ENCODE measurements at places on chromosomes 7 and 10. TPM values are rescaled to one million over a fixed set of nuclear protein-coding genes. Genes with fewer than 3 reads are reported as not detected.

The CLRN3 gene
- not detected for total RNA-seq

The ABCC2 gene
- 0.38 TPM for total RNA-seq

The LRRC18 gene
- total RNA-seq: not detected

The MSMB gene
- not detected for total RNA-seq

The LIPJ gene
- not detected for total RNA-seq

The LOXL4 gene
- total RNA-seq: 33.0 TPM

The NPY gene
- total RNA-seq: not detected

The IL6 gene
- 1.8 TPM for total RNA-seq

The NRCAM gene
- total RNA-seq: 0.98 TPM

The CFAP70 gene
- 1.0 TPM for total RNA-seq

The PFKFB3 gene
- 29.2 TPM for total RNA-seq

The NAT16 gene
- total RNA-seq: not detected

The ANXA8L1 gene
- total RNA-seq: 4.2 TPM

The RTKN2 gene
- 5.5 TPM for total RNA-seq

The SUPV3L1 gene
- 19.3 TPM for total RNA-seq
